ENCODE measurements at places on chromosomes 4 and X. TPM values are rescaled to one million over a fixed set of nuclear protein-coding genes. Genes with fewer than 3 reads are reported as not detected.
A peak's percentile ranks its signal among the peaks of the same experiment; 100 is the strongest.

OTUD6A gene
- total RNA-seq, result not detected

C1QTNF7 gene
- 2.8 TPM for total RNA-seq

TSPAN5 gene
- 12.7 TPM for total RNA-seq

DDX53 gene
- total RNA-seq, result not detected

CASP6 gene
- 13.1 TPM for total RNA-seq

GRCh38 chr4:111837761-111838160, 307.5 kb upstream of the FAM241A start:
- DNase-seq, result no peak

GRCh38 chrX:17922303-17922702, 61.2 kb upstream of the RAI2 start:
- no peak for DNase-seq

DNA sequence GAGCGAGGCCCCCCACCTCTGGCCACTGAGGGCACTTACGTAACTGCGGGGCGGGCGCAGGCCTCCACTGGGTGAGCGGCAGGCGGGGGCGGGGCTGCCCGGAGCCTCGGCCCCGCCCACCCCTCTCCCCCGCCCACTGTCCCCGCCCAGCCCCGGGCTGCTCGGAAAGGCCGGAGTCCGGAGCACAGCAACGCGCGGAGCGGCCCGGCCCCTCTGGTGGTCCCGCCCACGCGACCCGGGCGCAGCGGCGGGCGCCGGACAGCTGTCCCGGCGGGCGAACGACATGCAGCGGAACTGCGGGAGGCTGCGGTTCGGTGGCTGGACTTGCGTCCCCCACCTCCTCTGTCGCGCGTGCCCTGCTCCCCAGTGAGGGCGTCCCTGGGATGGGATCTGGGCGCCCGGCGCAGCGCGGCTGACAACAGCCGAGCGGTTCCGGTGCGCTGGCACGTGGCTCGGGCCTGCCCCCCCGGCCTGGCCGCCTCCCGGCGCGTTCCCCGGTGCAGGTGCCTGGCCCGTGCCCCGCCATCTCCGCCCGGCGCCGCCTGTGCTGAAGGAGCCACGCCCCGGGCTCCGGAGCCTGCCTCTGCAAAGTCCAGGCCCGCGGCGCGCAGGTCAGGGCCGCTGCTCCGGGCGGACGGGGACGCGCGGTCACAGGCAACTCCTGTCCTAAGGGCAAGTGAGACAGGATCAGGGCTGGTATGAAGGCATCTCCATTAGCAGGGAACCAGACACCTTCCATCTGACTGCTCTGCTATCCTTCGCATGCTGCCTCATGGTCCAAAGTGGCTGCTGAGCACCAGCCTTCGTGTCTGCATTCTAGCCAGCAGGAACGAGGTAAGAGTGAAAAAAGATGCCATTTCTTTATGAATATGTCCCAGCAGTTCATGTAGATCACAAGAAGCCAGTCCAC, 21.8 kb upstream of the JAKMIP1 start:
- peak; percentile 30 for DNase-seq

DNA sequence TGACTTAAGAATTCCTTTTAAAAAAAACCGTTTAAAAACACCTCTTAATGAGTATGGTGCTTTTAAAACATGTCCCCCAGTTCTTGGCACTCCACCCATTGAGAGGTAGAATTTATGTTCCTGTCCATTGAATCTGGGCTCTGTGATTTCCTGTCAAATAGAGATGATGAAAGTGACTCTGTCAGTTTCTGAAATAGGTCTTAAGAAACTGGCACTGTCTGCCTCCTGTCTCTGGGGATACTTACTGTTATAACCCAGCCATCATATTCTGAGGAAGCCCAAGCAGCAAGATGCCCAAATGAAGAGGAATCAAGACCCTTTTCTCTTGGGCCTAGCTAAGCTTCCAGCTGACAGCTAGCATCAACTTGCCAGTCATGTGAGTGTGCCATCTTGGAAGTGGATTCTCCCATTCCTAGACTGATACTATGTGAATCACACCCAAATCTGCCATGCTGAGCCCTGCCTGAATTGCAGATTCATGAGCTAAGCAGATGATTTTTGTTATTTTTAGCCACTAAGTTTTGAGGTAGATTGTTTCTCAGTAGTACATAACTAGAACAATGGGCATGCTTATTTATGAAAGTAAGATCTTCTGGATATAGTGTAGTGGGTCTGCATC, 22.8 kb downstream of the C4orf54 start:
- no peak for DNase-seq

DNA sequence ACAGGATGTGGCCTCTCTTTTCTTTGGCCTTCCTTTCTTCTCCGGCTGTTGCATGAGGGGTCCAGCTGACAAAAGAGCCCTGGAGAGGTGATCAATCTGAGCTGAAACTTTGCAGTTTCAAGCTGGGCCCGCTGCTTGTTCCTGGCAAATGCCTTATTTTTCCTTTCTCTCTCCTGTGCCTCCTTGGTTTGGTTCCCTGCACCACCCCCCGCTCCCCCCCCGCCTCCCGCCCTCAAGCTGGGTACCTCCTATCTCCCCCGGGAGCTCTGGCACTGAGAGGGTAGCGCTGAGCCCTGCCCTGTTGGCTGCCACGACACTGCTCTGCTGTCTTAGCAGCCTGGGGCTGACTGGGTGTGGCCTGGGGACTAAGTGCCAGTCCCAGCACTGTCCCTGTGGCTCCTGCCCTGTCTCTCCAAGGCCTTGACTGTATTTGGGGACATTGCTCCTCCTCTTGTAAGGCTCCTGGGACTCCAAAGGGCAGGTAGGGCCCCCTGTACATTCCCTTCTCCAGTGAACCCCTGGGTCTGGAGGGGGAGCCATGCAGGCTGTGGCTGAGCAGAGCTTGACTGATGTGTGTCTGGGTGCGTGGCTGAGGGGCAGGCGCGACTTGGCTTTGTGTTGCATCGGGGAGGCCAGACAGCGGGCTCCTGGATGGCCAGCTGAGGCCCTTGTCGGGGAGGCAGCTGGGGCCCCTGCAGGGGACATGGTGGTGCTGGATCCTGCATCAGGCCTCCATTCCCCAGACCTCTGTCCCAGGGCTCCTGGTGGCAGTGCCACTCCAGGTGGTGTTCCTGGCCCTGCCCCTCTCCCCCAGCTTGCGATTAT, 1.1 kb downstream of the PLXNA3 start:
- peak; percentile 28 for DNase-seq

DNA sequence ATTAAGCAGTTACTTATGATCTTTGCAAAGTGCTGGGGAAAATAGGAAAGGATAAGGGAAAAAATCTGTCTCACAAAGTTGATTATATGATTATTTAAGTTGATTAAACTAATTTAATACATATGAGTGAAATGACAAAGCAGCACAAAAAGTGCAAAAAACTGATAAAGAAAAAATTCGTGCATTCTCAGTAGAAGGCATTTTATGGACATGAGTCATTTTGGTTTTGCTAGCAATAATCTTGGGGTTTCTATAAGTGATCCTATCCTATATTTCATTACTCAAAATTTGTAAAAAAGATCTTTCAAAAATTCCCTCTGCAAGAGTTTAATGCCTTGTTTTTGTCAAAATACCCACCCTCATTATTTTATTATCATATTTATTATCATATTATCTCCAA, 224.2 kb upstream of the ANXA10 start:
- no peak for DNase-seq

All from muscle of leg (tissue), 16 donors.